ENCODE measurements at places on chromosomes 11 and 22. TPM values are rescaled to one million over a fixed set of nuclear protein-coding genes. Genes with fewer than 3 reads are reported as not detected.

The OR52E4 gene
- not detected for total RNA-seq

The SBF1 gene
- total RNA-seq, result 58.7 TPM

The VSIG2 gene
- 27.1 TPM for total RNA-seq

The DNAJB7 gene
- not detected for total RNA-seq

The OR52I1 gene
- total RNA-seq, result not detected

The GNG3 gene
- total RNA-seq, result 0.37 TPM

The TSPAN4 gene
- total RNA-seq, result 91.4 TPM

The ST13 gene
- total RNA-seq, result 602 TPM

DNA sequence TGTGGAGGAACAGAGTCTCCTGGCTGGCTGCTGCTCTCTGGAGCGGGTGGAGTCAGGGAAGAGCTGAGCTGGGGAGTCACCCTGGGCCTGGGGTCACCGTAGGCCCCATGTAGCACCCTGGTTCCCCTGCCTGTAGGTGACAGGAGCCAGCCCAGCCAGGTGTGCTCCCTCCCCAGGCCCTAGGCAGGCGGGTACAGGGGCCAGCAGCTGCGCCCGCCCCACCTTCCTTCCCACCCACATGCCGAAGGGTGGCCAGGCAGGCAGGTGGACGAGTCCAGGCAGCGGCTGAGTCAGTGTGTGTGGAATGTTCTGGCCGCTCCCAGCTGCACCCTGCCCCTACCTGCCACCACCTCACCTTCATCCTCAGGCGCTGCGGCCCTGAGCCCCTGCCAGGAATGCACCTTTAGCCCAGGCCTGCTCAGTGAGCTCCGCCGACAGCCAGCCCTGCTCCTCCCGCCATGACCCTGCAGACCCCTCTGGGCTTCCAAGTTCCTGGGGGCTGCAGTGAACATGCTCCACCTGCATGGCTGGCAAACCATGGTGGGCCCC, 654 bp upstream of the SYT8 start:
- H3K4me3 ChIP-seq, result no peak overlapping the region
- H3K27me3 ChIP-seq, result no peaks in the 10 kb centered on the region
- DNase-seq, result peak; percentile 19

GRCh38 chr22:28395920-28396753, 283.5 kb downstream of the TTC28 start:
- no peak overlapping the region for H3K4me3 ChIP-seq
- DNase-seq, result no peak
- H3K27me3 ChIP-seq, result no peaks in the 10 kb centered on the region
- H3K36me3 ChIP-seq, result no peaks in the 10 kb centered on the region
- peaks cover 15% of the 10 kb centered on the region for H3K4me1 ChIP-seq

GRCh38 chr11:72471005-72471898, 36.9 kb upstream of the CLPB start:
- peak; percentile 50 for DNase-seq
- no peaks in the 10 kb centered on the region for H3K36me3 ChIP-seq
- H3K4me3 ChIP-seq, result no peak overlapping the region
- no peak overlapping the region for H3K27ac ChIP-seq
- H3K4me1 ChIP-seq, result no peaks in the 10 kb centered on the region

DNA sequence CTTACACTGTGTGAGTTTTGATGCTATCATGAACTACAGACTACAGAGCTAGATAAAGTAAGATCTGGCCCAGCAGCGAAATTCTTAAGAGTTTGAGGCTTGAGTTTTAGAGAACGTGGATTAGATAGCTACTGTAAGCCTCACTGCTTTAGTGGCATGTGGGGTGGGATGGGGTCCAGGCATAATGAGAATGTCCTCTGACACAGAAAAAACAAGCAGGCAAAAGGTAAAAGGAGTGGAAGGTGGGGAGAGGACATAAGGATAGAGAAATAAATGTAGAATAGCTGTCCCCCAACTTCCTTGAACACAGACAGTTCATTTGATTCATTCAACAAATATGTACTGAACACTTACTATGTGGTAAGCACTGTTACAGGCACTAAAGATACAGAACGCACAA, 324.5 kb upstream of the PITPNB start:
- H3K27me3 ChIP-seq, result no peaks in the 10 kb centered on the region
- H3K4me3 ChIP-seq, result no peak overlapping the region
- H3K27ac ChIP-seq, result no peak overlapping the region
- no peaks in the 10 kb centered on the region for H3K36me3 ChIP-seq
- H3K4me1 ChIP-seq, result peaks cover 7% of the 10 kb centered on the region
- no peak for DNase-seq

DNA sequence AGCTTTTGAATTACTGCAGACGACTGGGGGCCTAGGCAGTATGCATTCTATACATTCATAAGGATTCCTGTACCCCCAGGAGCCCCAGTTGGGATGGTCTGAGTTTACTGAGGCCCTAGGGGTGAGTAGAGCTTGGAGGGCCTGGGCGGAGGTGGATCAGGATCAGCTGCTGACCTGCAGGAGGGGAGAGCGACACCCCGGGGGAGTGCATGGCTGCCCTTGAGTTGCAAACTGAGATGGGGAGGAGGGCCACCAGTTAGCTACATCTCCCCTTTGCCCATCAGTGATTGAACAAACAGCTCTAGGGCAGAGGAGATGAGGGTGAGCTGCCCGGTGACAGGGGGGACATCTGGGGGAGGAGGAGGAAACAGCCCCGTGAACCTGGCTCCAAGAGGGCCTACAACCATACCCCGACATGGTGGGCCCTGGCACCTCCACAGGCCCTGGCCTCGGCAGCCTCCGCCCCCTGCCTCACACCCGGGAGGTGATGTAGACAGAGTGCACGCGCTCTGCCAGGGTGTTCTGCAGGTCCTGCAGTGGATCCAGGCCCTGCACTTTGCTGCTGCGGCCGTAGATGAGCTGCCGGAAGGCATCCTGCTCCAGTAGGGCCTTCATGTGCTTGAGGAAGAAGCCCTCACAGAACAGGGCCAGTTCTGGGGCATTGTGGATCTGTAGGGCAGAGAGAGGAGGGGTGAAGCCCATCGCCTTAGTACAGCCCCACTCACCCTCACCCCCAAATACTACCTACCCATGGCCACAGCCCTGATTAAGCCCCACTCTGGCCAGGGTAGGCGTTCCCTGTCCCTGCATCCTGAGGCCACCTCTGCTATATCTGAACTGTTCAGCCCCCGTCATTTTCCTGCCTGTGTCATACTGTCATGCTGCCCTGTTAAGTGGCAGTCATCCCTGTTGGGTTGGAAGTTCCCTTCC, 46.8 kb downstream of the NAT10 start:
- DNase-seq, result no peak
- H3K27me3 ChIP-seq, result no peaks in the 10 kb centered on the region
- H3K36me3 ChIP-seq, result no peaks in the 10 kb centered on the region
- no peak overlapping the region for H3K27ac ChIP-seq
- H3K4me3 ChIP-seq, result no peak overlapping the region

- no peaks in the 10 kb centered on the region for H3K4me1 ChIP-seq
- H3K36me3 ChIP-seq, result no peaks in the 10 kb centered on the region
Observed at GRCh38 chr22:46422896-46423295, 87.4 kb downstream of the TRMU start.

- peaks cover 20% of the 10 kb centered on the region for H3K4me1 ChIP-seq
- no peak overlapping the region for H3K27ac ChIP-seq
- H3K4me3 ChIP-seq, result no peak overlapping the region
- no peaks in the 10 kb centered on the region for H3K27me3 ChIP-seq
Observed at GRCh38 chr22:38304526-38304925, 12.7 kb downstream of the CSNK1E start.

DNA sequence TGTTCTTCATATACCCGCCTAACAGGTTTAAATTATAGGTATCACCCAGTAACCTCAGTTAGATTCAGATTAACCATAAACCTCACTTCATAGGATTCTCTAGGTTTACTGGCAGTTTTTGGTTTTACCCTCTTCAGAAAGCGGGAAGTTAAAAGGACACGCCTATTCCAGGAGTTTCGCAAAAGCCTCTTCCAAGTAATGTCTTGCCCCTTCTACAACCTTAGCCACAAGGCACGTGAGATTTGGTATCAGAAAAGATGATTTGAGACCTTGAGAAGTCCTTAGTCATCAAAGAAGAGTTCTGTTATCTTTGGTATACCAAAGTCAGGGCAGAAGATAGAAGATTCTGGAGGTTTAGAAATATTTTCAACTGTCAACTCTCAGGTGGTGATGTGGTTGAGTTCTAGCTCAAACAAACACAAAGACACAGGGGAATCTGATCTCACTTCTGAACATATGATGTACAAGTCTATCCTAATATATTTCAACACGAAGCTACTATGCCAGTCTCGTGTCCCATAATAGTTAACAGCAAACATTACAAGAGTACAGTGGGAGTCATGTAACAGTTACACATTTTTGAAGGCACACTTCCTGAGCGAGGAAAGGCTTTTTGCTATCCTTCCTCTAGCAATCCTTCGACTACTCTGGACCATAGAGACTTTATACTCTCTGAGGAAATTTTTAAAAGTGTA, 103.5 kb downstream of the USP35 start:
- H3K27ac ChIP-seq, result no peak overlapping the region

DNA sequence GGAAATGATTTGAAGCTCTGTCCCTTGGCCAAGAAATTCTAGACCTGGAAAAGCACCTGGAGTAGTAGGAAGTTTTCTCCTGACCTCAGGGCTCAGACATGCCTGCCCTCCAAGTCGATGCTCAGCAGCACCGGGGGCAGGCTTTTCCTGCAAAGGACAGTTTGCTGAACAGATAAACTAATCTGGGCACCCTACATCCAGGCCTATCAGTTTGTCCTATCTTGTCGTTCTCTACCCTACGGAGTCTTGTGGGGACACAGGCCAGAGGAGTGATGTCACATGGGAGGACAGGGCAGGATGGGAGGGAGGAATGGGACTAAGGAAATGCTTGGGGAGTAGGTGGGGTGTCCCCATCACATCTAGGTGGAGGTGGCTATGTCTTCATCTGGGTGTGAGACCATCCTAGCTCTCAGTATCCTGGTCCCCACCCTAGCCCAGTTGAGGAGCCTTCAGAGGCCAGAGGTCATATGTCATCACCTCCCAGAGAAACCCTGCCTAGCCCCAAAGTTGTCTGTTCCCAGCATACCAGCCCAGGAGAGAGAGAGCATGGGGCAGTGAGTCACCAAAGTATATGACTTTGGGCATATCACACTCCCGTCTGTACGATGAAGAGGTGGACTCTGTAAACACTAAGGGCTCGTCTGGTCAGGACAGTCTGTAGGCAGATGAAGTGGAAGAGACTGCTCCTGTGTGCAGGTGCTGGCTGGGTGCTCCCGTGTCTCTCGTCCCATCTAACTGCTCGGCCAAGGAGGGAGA, 18.1 kb upstream of the FCHSD2 start:
- H3K27me3 ChIP-seq, result no peaks in the 10 kb centered on the region
- no peak overlapping the region for H3K27ac ChIP-seq
- peaks cover 14% of the 10 kb centered on the region for H3K4me1 ChIP-seq
- H3K4me3 ChIP-seq, result no peak overlapping the region
- H3K36me3 ChIP-seq, result no peaks in the 10 kb centered on the region

DNA sequence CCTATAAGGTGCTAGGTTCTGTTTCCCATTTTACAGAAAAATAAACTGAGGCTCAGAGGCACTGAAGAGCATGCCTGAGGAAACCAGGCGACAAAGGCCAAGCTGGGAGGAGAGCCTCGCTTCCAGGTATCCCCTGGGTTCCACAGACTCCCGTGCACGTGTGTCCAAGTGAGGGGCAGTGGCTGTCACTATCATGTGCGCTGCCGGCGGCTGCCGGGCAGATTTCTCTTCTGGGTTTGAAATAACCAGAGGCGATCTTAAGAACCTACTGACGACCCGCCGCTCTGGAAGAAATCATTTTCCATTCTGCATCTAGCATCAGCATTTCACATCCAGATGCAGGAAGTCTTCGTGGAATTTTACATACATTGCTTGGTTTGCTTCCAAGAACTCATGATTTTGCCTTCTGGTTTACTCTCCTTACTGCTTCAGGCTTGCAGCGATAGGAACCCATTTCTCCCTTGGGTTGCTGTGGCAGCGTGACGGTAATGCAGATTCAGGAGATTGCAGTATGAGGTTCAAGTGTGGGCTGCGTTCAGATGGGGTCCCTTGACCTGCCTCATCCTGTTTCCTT, 28.6 kb downstream of the ARHGAP8 start:
- H3K4me3 ChIP-seq, result no peak overlapping the region
- no peaks in the 10 kb centered on the region for H3K27me3 ChIP-seq
- no peak overlapping the region for H3K27ac ChIP-seq

DNA sequence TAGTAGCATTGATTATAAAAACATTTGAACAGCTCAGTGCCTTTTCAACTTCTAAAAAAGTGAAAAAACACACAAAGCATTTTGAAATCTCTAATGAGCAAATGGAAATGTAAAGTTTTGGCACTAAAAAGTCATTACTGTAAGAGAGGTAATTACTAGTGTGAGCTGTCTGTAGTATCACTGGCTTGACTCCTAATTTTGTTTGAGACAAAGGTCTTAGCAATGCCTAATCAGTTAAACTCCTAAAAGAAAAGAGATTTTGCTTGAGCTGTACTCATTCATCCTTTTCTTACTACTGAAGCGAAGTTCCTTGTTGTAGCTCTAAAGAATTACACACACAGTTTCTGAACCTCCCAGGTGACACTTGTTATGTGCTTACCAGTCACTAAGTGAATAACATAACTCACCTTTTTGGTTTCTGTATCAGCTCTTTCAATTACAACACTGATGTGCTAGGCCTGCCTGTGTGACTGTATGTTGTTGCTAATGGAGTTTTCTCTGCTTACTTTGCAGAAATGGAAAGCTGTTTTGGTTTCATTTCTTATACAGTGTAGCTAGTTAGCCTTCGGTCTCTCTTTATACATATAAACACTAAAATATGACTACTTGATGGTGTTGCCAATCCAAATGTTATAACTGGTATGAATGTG, 924.4 kb upstream of the TENM4 start:
- DNase-seq, result no peak
- H3K27me3 ChIP-seq, result no peaks in the 10 kb centered on the region
- no peaks in the 10 kb centered on the region for H3K4me1 ChIP-seq

DNA sequence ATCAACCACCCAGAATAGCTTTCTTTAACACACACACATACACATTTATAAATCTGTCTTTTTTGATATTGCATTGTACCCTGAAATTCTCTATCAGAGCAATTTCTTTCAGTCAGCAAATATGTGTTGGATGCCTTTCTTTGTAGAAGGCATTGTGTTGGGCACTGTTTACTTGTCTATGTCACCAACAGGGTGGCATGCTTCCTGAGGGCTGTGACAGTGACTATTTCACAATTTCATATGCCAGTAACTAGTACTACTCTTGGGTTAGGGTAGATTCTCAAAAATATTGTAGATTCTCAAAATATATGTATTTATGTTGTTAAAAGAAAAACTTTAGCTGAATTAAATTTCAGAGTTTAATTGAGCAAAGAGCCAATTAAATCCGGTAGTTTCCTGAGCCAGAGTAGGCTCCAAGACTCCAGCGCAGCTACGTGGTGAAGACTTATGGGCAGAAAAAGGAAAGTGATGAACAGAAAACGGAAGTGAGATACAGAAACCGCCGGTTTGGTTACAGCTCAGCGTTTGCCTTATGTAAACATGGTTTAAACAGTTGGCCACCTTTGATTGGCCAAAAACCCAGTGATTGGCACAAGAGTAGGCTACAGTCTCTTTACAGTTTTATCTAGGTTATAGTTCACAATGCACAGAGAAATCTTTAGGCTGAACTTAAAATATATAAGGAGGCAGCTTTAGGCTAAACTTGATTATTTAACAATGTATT, 723.3 kb downstream of the NTM start:
- no peak overlapping the region for H3K4me3 ChIP-seq
- no peaks in the 10 kb centered on the region for H3K36me3 ChIP-seq
- no peak for DNase-seq
- H3K27me3 ChIP-seq, result no peaks in the 10 kb centered on the region
- H3K4me1 ChIP-seq, result no peaks in the 10 kb centered on the region
- H3K27ac ChIP-seq, result no peak overlapping the region

Measured in ovary (tissue), 10 donors.